ENCODE measurements at places on chromosomes 1 and 21.

- no peaks in the 10 kb centered on the region for H3K27me3 ChIP-seq
- H3K4me1 ChIP-seq: no peaks in the 10 kb centered on the region
- no peaks in the 10 kb centered on the region for H3K36me3 ChIP-seq
- no peak overlapping the region for H3K27ac ChIP-seq
Observed at GRCh38 chr1:38121231-38121680, 74.7 kb upstream of the POU3F1 start.

GRCh38 chr1:229116114-229116513 is 154.8 kb upstream of the RAB4A start:
- no peak overlapping the region for H3K27ac ChIP-seq
- H3K4me1 ChIP-seq: peaks cover 14% of the 10 kb centered on the region
- no peak overlapping the region for H3K4me3 ChIP-seq
- H3K36me3 ChIP-seq: no peaks in the 10 kb centered on the region
- peak; percentile 99 for DNase-seq
- H3K27me3 ChIP-seq: no peaks in the 10 kb centered on the region

DNA sequence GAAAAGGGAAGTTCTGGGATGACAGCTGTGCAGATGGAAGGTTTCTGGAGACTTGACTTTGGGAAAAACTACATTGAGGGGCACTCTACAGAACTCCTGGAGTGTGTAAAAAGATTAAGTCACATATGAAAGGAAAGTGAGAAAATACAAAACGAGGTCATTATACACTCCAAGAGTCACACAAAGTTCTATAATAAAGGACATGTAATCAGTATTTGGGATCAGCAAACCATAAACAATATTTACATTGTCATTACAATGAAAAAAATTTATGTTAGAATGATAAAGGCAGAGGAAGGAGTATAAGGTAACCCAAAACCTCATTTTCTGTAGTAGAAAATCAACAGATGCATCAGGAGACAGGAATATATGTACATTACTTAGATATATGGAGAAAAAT is 22.8 kb downstream of the NUP133 start:
- H3K4me3 ChIP-seq: no peak overlapping the region
- no peak overlapping the region for H3K27ac ChIP-seq
- H3K4me1 ChIP-seq: no peaks in the 10 kb centered on the region
- no peak for DNase-seq

- no peaks in the 10 kb centered on the region for H3K36me3 ChIP-seq
- DNase-seq: no peak
- H3K27ac ChIP-seq: no peak overlapping the region
- no peaks in the 10 kb centered on the region for H3K27me3 ChIP-seq
- H3K4me3 ChIP-seq: no peak overlapping the region
Observed at GRCh38 chr1:187985897-187986654, 1157.3 kb downstream of the PLA2G4A start.
